ENCODE measurements at places on chromosomes 6 and 20.

DNA sequence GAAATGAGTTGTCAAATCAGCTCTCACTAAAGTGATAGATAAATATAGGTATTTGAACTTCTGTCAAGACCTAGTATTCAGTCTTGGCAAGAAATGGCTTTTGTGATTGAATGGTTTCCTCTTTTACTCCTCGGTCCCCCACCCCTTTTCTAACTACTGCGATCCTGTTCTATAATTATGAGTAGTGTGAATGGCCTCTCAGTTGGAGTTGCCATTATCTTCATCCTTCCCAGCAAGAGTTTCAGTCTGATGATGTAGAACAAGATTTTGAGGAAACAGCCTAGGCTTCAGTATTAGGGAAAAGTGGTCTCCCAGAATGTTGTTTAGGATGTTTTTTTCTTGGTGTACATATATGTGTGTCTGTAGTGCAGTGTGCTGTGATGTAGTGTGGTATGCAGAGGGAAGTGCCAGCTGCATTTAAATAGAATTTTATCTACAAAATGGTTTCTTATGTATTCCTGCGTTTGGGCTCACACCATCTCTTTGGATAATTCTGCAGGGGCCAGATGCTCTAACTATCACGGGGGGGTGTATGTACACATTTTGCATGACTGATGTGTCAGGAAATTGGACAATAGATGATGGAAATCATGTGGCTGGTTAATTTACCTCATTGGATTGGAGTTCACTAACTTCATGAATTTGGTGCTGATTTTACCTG, 180.1 kb upstream of the MMS22L start:
- no peak for DNase-seq

GRCh38 chr6:69780585-69781178, 16.1 kb downstream of the LMBRD1 start:
- no peak for DNase-seq

- DNase-seq: no peak
These were observed 51.4 kb downstream of the TXLNB start for GRCh38 chr6:139240161-139241010.

- DNase-seq: no peak
These were observed 507.9 kb downstream of the EYS start for GRCh38 chr6:65199121-65199520.

GRCh38 chr6:27205375-27206278, 41.9 kb upstream of the PRSS16 start:
- no peak for DNase-seq

- peak; percentile 82 for DNase-seq
These were observed at the start of gene DNAJC5 for GRCh38 chr20:63894358-63895201. DNAJC5 (plus strand) TSS chr20:63895126; CDS start chr20:63928346, 33,220 bp downstream.

GRCh38 chr6:20319520-20320357, 81.9 kb upstream of the E2F3 start:
- DNase-seq: peak; percentile 50

DNA sequence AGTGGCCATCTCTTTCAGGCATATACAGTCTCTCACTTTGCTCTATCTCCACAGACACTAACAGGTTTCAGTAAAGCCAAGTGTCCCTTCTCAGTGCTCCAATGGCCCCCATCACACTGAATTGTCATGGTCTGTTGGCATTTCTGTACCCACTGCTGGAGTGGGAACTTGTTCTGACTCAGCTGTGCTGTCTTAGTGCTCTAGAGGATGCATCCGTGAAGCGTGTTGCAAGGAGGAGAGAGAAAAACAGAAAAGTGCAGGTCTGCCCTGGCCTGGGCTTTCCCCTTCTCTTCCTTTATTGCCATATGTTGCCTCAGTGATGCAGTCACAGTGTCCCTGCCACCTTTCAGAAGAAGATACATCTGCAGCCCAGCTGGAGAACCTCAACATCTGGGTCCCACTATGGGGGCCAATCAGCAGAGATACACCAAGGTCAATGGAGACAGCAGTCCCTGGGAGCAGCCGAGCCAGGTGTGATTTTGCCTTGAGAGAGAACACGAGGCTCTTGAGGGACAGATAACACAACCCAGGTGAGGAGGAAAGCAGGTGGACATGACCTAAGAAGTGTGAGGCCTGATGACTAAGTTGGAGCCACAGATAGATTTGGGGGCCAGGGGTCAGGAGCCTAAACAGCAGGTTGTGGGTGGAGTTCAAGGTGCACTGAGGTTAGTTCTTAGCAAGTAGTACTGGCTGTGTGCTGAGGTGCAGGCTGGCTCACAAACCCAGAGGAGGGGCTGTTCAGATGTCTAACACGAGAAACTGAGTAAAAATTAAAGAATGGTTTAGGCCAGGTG, 5.6 kb upstream of the PLCG1 start:
- DNase-seq: no peak

DNA sequence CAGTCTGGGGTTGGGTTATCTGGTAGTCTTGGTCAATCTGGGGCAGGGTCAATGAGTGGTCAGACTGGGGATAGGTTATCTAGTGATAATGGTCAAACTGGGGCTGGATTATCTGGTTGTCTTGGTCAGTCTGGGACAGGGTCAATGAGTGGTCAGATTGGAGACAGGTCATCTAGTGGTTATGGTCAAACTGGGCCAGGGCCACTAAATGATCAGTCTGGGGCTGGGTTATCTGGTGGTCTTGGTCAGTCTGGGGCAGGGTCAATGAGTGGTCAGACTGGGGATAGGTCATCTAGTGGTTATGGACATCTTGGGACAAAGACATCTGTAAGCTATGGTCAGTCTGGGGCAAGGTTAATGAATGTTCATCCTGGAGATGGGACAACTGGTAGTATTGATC, 28.5 kb upstream of the BPIFA2 start:
- DNase-seq: no peak

GRCh38 chr6:134875367-134875766, 74.5 kb downstream of the ALDH8A1 start:
- DNase-seq: no peak

- DNase-seq: no peak
These were observed 18.9 kb upstream of the SCRT2 start for GRCh38 chr20:694496-694895.

GRCh38 chr6:41341580-41341979, 6.2 kb downstream of the NCR2 start:
- no peak for DNase-seq

GRCh38 chr6:51657491-51657890, 429.9 kb downstream of the PKHD1 start:
- no peak for DNase-seq

- DNase-seq: no peak
These were observed 1.4 kb upstream of the TXNDC5 start for GRCh38 chr6:7912024-7912423.

DNA sequence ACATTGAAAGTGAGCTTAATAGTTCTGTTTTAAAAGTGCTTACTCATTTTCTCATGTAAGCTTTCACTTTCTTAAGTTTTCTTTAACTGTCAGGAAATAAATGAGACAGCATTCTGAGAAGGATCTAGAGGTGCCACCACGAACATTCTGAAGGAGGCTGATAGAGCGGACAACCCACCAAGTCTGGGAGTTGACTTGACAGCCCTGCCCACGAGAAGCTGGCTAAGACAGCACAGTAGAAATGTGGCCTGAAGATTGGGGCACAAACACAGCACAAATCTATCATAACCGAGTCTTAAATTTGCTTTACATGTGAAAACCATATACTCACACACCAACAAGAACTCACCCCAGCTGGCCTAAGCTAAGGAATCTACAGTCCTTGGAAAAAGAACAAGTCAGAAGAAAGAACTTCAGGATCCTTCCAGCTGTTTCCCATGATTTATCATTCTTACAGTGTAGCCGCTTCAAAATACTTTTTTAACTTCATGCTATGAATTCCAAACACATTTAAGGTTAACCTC, 144.2 kb upstream of the TNFAIP3 start:
- peak; percentile 7 for DNase-seq

GRCh38 chr6:136859430-136859829, 37.0 kb downstream of the PEX7 start:
- no peak for DNase-seq

DNA sequence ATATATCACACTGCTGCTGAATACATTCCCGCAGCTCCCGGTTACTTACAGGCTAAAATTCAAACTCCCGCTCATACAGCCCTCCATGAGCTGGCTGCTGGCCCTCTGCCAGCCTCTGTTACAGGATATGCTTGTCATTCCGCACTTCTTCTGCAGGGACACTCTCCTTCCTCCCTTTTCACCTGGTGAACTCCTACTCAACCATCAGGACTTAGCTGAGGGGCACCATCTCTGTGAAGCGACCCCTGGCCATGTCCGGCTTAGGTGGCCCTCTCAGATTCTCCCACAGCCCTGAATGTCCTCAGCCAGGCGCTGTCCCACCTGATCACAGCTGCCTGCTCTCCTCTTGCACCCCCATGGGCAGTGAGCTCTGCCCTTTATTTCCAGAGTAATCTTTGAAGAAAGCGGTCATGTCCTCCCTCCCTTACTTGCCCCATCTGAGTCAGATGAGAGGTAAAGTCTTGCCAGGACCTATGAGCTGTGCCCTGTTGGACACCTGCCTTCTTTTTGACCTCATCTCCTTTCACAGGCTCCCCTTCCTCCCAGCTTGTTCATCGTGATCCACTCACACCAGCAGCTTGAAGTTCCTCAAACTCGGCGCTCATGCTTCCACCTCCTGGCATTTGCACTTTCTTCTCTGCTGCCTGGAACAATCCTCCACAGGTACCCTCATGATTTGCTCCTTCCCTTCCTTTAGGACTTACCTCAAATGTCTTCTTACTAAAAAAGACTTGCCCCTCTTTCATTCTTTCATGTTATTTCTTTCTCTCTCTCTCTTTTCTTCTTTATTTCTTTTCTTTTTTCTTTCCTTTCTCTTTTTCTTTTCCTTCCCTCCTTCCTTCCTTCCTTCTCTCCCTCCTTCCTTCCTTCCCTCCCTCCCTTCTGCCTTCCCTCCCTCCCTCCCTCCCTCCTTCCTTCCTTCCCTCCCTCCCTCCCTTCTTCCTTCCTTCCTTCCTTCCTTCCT, 5.6 kb downstream of the CYP24A1 start:
- DNase-seq: no peak

- peak; percentile 82 for DNase-seq
These were observed at the start of gene ZMYND8 for GRCh38 chr20:47356526-47357295. ZMYND8 (minus strand) TSS chr20:47356699; CDS start chr20:47356670, 29 bp downstream.

DNA sequence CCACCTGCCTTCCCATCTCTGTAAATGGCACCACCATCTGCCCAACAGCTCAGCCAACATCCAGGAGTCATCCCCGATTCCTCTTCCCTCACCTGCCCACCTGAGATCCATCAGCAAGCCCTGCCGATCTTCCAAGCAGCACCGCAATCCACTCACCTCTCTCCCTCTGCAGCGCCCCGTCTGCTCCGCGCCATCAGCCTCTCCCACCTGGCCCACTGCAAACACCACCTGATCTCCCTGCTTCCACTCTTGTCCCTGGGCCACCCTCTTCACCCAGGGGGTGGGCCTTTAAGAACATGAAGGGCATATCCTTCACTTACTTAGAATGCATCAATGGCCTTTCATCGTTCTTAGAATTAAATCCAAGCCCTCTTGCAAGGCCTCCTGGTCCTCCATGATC, 457.3 kb upstream of the SULF2 start:
- no peak for DNase-seq

GRCh38 chr20:3716195-3716834, 3.9 kb upstream of the SIGLEC1 start:
- no peak for DNase-seq

GRCh38 chr6:15061180-15061641, 184.7 kb upstream of the JARID2 start:
- no peak for DNase-seq

DNA sequence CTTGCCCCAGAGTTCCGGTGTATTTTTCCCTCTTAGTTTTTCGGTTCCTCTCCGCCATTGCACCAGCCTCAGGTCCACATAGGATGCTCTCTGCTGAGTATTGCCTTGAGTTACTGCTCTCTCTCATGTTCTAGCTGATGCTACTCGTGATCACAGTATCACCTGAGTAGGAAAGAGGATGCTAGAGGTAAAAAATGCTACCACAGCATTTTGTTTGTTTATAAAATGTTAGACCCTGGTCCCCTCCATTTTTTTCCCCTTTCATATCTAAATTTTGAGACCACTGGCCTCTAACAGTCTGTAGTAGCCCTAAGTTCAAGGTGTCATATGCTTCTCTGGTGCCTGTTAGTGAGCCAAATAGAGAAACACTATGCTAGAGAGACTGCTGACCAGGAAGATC, 175.5 kb downstream of the OR2B2 start:
- DNase-seq: no peak

GRCh38 chr20:37757550-37757949, 63.7 kb downstream of the CTNNBL1 start:
- no peak for DNase-seq

DNA sequence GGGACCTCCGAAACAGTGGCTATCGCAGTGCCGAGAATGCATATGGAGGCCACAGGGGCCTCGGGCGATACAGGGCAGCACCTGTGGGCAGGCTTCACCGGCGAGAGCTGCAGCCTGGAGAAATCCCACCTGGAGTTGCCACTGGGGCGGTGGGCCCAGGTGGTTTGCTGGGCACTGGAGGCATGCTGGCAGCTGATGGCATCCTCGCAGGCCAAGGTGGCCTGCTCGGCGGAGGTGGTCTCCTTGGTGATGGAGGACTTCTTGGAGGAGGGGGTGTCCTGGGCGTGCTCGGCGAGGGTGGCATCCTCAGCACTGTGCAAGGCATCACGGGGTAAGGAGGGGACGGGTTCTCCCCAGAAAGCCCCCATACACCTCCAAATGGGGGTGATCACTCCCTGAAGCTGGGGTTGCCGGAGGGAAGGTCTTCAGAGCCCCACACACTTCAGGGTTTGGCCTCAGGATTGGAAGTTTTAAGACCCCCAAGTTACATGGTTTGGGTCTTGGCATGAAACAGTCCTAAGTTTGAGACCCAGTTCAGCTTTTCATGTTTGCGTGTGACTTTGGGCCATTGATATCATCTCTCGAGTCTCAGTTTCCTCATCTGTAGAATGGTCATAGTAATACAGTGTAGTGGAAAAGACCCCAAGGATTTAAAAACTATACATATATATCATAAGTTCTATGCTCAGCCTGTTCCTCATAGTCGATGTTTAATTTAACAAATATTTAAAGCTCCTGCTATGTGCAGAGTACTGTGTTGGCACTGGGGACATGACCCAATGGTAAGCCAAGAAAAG, 4.3 kb downstream of the BPIFB4 start:
- DNase-seq: no peak

- DNase-seq: peak; percentile 61
These were observed 95.5 kb upstream of the SCGN start for GRCh38 chr6:25556516-25556915.

- peak; percentile 63 for DNase-seq
These were observed 108.7 kb downstream of the NCOA3 start for GRCh38 chr20:47610247-47610944.

GRCh38 chr6:154447954-154448353, 62.5 kb downstream of the CNKSR3 start:
- no peak for DNase-seq

DNA sequence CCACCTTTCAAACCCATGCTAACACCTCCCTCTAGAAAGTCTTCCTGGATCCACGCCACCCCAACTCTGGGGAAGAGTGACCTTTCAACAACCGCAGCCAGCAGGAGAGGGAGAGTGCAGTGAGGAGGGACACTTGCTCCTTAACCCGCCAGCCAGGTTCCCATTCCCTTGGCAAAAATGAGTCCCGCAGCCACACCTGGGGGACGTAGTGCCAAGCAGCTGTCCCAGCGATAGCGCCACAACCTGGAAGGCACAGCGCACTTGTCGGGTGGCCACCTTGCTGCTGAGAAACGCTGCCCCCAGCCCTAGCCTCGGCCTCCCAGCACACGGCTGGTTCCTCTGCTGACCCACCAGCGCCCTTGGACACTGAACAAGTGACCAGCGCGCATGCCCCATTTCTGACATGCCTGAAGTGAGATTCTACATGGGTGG, 119.3 kb downstream of the JPH2 start:
- DNase-seq: no peak

- no peak for DNase-seq
These were observed 57.9 kb downstream of the VEGFA start for GRCh38 chr6:43827898-43828297.
